ENCODE measurements at places on chromosomes 3 and 15. TPM values are rescaled to one million over a fixed set of nuclear protein-coding genes. Genes with fewer than 3 reads are reported as not detected.

Gene LRRC34
- 1.2 TPM for total RNA-seq

Gene CCR8
- total RNA-seq: not detected

Gene VILL
- 5.7 TPM for total RNA-seq

Gene IVD
- total RNA-seq: 74.6 TPM

Gene CRTAP
- 99.3 TPM for total RNA-seq

Data from Panc1 (cell line).